ENCODE measurements at places on chromosomes 11 and 22.

GRCh38 chr11:3208272-3208671 lies 10.3 kb downstream of the MRGPRG start:
- DNase-seq: no peak

DNA sequence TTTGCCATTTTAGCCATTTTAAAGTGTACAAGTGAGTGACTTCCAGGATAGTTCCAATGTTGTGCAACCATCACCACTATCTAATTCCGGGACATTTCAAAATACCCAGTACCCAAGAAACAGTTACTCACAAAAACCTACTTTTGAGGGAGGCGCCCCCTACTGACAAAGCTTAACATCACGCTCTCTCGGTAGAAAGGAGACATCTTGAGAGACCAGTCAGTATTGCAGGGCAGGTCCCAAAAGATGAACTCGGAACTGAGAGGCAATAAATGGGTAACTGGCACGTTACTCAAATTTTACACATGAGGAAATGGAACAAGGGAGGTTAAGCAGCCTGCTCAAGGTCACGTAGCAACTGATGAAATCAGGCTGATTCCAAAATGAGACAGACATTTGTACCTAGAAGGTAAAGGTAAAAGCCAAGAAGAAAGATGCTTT lies 50.0 kb upstream of the POU2AF1 start:
- no peak for DNase-seq

DNA sequence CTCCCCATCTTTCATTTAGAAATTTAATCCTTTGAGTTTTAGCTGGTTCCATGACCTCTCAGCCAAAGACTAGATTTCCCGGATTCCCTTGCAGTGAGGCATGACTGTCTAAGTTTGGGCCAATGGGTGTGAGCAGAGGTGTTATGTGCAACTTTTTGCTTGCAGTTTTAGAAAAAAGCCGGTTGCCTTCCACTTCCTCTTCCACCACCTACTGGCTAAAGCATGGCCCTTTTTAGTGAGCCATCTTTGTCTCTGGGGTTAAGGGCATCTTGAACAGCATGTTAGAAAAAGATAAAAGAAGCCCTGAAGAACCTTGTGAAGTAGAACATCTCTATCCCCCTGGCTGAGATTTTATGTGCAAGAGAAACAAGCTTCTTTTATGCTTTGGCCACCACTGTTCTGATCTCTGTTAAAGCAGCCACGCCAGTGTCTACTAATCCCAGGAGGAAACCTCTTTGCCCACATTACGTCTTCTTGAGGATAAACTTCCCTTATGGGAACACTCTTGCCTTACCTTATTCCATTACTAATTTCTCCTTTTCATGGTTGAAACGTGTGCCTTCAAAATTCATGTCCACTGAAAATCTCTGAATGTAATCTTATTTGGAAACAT lies 279.9 kb downstream of the TENM4 start:
- DNase-seq: no peak

DNA sequence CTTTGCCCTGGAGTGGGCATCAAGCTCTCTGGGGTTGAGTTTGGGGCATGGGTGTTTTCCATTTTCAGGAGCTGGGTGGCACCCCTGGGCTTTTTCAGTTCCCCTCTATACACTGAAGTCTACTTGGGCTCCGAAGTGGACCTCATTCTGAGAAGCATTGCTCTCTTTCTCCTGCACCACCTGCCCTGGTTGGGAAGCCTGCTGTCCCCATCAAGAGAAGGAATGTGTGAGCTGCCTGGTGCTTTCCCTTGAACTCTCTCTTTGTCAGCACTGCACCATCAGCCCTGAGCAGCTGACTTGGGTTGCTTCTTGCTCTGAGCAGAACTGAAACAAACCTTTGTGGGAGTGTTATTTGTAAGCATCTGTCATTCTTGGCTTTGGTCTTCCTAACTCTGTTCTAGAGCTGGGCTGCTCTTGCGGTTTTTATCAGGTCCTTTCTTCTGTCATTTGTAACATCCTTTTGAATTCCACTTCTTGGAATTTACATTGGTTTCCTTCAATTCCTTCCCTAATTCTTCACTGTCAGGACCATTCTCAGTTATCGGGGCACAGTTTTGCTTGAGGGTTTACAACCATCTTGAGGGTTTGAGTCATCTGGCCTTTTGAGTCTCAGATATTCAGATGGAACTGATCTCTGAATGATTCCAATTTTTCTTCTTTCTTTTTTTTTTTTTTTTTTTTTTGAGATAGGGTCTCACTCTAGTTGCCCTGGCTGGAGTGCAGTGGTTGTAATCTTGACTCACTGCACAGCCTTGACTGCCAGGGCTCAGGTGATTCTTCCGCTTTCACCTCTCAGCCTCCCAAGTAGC lies 20.5 kb downstream of the UBE2L3 start:
- peak; percentile 60 for DNase-seq

DNA sequence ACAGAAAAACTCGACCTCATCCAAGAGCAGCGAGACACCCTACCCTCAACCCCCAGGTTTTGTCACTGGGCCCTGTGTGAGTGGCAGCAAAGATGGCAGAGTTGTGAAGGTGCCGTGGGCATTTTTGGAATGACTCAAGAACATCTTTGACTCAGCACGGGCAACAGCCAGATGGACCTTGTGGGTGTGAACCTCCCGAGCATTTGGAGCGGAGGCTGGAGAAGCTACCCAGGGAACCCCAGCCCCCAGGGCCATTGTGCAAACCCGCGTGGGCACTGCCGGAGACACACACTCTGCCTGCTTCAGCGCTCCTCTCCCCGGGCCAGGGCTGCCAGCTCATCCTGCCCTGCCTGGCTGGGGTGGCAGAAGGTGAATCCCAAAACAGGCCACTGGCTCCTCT lies 66.1 kb downstream of the PANX1 start:
- DNase-seq: no peak

GRCh38 chr11:108142304-108142703 lies 20.9 kb downstream of the ACAT1 start:
- DNase-seq: no peak

- DNase-seq: no peak
These were observed 51.8 kb downstream of the MICAL3 start for GRCh38 chr22:17972385-17973191.

DNA sequence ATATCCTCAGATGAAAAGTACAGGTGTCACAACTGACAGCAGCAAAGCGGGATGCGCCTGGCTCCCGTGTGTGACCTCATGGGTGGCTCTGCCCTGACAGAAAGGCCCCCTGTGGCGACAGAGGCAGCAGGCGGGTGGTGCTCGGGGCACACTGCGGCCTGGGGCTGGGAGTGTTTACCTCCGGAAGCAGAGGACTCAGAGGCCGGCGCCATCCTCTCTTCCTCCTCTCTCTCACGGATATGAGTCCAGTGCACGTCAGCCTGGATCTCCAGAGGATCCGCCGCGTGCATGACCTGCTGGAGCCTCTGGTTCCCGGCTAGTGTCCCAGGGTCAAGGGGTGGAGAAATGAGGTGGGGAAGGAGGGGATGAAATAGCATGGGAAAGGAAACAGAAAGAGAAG lies 53.2 kb upstream of the BID start:
- no peak for DNase-seq

- no peak for DNase-seq
These were observed 24.1 kb downstream of the RRAS2 start for GRCh38 chr11:14334893-14335292.

GRCh38 chr11:18633256-18634139 lies 644 bp downstream of the SPTY2D1 start:
- peak; percentile 40 for DNase-seq

GRCh38 chr11:72578051-72578450 lies 96.2 kb downstream of the PDE2A start:
- no peak for DNase-seq

GRCh38 chr11:130561441-130561881 lies 113.0 kb downstream of the ADAMTS15 start:
- no peak for DNase-seq

GRCh38 chr22:50505776-50506610 lies 1.5 kb downstream of the LMF2 start:
- no peak for DNase-seq

DNA sequence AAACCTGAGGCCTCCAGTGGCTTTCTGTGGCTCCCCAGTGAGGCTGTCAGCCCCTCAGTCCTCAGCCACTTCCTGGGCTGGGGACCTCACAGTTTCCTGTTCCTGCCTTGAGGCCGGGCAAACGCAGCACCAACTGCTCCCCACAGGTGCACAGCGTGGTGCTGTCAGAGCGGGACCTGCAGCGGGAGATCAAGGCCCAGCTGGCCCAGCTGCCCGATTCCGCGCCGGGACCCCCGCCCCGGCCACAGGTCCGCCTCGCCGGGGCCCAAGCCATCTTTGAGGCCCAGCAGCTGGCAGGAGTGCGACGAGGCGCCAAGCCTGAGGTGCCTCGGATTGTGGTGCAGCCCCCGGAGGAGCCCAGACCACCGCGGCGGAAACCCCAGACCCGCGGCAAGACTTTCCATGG lies 5.4 kb downstream of the TBC1D10C start:
- DNase-seq: peak; percentile 65

DNA sequence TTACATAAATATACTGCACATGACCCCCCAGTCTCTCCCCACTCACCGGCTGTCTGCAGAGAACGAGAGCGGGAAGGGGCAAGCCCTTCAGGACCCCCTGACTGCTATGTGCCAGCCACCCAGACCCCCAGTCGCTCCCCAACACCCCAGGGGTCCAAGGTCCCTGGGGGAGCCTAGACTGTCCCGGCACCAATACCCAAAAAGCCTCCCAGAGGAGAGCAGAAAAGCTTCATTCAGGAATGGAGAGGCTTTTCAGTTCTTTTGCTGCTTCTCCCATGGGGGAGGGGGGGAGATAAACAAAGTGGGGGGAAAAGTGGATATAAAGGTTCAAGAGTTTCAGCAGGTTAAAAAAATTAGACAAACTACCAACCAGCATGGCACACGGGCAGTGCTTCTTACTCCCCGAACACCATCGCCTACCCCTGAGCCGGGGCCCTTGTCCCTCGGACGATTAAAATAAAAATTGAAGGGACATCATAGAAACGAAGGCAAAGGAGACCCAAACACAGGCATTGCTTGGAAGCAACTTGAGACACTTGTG lies 1.3 kb downstream of the CSNK1E start:
- no peak for DNase-seq

DNA sequence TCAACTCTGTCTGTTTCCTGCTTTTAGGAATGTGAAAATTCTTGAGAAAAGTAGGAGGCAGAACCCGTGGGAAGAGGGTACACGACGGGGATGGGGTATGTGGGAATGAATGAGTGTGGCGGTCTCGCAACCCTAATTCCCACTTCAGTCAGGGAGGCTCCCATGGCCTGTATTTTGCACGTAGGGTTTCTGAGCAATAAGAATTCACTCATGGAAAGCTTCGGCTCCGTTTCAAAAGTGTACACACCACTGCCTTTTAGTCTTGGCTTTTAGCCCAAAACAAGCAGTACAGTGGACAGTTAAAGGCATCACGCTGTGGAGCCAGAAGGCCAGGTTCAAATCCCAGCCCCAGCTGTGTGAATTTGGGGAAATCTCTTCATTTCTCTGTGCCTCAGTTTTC lies 116.7 kb downstream of the MN1 start:
- no peak for DNase-seq

GRCh38 chr11:65423516-65424204 lies 1.1 kb downstream of the NEAT1 start:
- no peak for DNase-seq

- DNase-seq: peak; percentile 18
These were observed 17.0 kb upstream of the PSMA1 start for GRCh38 chr11:14537134-14537599.

- peak; percentile 52 for DNase-seq
These were observed at the start of gene PLAAT4 for GRCh38 chr11:63536669-63537292. Gene PLAAT4, plus strand, starts transcription at chr11:63536808. Its CDS starts 61 bp downstream, at chr11:63536869.

GRCh38 chr11:44333271-44334218 lies 23.6 kb upstream of the ALX4 start:
- DNase-seq: no peak

DNA sequence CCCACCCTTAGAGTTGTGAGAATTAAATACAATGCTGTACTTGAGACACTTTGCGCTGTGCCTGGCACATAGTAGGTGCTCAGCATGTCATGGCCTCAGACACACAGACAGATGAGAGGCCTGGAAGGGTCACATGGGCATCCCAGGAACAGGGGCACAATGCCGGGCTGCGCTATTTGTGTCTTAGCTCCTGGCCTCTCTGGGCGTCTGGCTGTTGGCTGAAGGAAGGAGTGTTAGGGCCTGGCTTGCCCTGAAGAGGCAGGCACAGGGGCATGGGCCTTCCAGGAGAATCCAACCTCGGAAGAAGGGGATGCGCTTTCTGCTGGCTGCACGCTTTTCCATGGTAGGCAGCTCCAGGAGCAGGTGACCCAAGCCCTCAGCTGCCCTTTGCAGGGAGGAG lies 41.4 kb downstream of the ST14 start:
- DNase-seq: no peak

All from GM18507 (cell line).